ENCODE measurements at places on chromosomes 6 and 20. TPM values are rescaled to one million over a fixed set of nuclear protein-coding genes. Genes with fewer than 3 reads are reported as not detected.

Gene MLIP
- polyA plus RNA-seq, result 0.25 TPM

Gene OOEP
- not detected for polyA plus RNA-seq

Gene GJA1
- 131 TPM for polyA plus RNA-seq

Gene SLC22A7
- 0.28 TPM for polyA plus RNA-seq

Gene MUCL3
- polyA plus RNA-seq, result 0.08 TPM

Gene SIRPD
- polyA plus RNA-seq, result not detected

Gene UBE2V1
- 173 TPM for polyA plus RNA-seq

GRCh38 chr6:126253431-126253830 lies 86.5 kb upstream of the CENPW start:
- no peak for DNase-seq

DNA sequence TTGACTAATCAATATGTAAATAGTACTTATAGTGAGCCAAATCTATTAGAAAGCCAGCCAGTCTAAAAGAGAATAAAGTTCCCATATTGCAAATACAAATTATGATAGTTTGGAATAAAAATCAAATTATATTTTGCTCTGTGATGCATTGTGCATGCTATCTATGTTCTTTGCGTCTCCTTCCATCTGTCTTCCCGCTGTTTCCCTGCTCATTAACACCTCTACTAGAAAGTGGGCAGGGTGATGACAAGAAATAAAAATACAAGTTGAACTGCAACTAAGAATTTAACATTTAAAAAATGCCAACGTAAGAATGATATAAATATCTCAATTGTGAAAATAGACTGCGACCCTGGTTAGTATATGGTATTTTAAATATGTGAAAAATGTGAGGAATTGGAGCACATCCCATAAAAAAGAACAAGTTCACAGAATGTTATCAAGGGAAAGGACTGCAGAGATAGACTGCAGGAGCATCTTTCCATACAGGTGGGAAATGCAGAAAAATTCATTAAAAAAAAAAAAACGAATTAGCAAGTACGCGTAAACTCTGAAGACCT lies 157.6 kb upstream of the PDE7B start:
- DNase-seq, result no peak

DNA sequence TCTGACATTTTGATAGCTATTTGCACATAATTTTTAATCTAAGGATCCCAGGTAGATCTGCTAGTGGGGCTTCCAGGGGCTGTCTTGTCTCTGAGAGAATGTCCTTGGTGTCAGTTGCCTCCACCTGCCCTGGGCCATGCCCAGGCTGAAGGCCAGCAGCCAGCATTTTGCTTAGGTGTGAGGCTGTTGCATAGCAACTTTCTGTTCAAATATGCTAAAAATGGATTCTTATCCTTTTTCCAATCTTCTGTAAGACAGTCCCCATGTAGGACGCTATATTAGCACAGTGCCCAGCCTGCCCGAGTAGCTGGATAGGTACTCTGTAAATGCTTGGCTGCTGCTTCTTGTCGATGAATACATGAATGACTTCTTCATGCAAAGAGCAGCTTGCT lies 62.5 kb upstream of the CITED2 start:
- no peak for DNase-seq

DNA sequence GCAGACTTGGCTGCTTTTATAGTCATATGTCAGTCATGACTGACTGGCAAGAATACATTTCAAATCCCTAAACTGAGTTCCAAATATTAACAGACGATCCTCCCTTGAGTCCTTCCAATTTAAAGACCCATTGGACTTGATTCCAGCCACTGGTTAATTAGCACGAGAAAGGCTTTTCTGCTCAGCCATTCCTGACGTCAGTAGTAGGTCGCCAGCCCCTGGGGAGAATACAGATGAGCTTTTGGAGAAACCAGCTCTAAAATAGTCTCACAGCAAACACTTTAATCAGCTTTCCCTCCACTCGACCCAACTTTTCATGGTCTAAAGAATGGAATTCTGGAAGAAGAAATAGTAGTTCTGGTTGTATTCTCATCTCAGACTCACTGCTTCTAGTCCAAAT lies 91.6 kb downstream of the SLC22A3 start:
- DNase-seq, result no peak

DNA sequence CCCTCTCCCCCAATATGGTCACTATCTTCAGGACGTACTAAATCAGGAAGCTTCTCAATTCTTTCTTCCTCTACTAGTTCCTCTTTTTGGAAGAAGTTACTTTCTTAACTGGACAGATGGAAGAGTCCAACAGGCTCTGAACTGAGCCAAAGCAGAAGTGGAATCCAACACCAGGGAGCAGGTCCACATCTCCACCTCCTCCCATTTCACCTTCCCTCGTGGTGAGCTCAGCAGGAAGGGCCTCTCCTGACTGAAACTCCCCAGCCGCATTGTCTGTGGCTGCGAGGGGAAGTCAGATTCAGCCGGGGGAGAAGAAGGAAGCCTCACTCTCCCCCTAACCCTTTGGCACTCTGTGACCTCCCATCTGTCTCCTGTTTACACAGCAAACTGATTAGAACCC lies 63.8 kb upstream of the UST start:
- no peak for DNase-seq

- no peak for DNase-seq
Observed at GRCh38 chr6:164008902-164009301, 594.4 kb downstream of the QKI start.

DNA sequence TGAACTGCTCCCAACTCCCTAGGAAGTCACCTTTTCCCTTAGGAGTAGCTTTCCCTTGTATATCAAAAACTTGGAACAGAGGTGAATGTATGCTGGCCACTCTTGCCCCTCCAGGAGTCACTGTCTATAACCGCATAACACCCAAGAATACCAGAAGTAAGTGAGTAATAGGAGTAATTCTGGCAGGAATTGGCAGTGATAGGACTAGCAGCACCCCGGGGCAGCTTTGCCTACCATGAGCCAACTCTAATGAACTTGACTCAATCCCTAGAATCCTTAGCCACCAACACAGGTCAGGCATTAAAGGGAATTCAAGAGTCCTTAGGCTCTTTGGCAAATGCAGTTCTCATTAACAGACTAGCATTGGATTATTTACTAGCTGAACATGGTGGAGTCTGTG lies 28.8 kb upstream of the CD164 start:
- no peak for DNase-seq

- DNase-seq, result no peak
Observed at GRCh38 chr6:96792561-96793190, 44.6 kb downstream of the GPR63 start.

DNA sequence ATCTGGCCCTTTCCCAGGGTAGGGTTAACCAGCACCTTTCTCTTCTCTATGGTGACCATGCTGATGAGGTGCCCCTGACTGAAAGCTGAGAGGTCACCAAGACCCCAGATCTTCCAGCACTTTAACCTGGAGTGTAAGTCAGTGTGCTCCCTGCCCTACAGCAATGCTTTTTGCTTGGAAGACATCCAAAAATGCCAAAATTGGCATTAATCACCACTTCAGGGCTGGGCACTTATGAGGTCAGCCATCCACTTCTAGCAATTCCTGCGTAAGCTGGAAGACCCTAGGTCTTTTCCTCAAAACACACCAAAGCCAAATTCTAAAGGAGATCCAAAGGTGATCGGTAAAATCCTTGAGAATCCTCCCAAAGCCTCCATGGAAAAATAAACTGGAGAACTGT lies 81.2 kb upstream of the LOC128125822 start:
- DNase-seq, result no peak

DNA sequence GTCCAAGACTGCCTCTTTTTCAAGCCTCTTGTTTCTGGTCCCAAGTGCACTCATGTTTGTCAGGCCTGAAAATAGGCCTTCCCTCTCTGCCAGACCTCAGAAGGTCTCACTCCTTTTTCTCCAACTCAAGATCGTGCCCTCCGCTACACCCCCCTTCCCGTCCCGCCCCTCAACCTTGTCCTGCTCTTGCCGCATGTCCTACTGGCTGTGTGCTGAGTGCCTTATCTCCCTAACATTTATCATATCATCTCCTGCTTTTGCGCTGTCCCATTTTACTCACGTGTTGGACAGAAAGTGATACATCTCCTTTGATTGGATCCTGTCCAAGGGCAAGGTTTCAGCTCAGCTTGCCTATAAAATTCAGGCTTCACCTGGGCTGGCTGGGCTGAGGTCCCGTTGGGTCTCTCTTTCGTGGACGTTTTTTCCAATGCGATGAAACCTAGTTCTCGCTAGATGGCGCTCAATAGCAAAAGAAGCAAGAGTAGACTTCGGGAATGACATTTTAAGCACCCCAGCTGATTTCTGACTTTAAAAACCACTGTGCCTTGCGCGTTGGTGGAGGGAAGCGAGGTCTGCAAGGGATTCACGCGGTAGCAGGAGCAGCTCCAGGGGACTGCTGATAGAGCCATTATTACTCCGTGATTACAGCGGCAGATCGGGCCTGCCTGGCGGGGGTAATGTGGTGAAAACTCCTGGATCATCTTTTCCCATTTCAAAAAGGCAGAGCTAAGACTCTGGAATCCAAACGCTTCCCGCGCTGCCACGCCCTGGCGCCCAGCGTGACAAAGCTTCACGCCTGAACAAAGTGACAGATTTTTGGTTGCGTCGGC lies 137.6 kb downstream of the IMPG1 start:
- DNase-seq, result peak; percentile 84

- no peak for DNase-seq
Observed at GRCh38 chr6:44735630-44735963, 348.1 kb downstream of the CDC5L start.

GRCh38 chr6:147507162-147508041 lies 1.1 kb upstream of the SAMD5 start:
- no peak for DNase-seq

DNA sequence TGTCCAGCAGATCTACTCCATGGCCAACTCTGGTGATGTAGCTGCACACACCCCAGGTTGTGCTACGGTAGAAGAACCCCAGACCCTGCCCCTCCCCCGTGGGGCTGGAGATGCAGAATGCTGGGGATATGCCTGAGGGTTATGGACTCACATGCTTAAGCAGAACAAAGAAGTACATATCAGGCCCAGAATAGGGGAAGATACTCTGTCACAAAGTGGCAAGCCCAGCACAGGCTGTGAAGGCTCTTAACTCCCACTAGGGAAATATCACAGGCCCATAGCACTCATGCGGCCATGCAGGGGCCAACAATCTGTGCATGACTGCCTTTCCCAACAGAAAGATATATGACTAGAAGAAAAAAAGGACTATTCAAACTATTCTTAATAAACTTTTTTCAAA lies 234.9 kb downstream of the KCNQ5 start:
- no peak for DNase-seq

GRCh38 chr6:29995340-29995777 lies 53.0 kb downstream of the HLA-A start:
- DNase-seq, result no peak

DNA sequence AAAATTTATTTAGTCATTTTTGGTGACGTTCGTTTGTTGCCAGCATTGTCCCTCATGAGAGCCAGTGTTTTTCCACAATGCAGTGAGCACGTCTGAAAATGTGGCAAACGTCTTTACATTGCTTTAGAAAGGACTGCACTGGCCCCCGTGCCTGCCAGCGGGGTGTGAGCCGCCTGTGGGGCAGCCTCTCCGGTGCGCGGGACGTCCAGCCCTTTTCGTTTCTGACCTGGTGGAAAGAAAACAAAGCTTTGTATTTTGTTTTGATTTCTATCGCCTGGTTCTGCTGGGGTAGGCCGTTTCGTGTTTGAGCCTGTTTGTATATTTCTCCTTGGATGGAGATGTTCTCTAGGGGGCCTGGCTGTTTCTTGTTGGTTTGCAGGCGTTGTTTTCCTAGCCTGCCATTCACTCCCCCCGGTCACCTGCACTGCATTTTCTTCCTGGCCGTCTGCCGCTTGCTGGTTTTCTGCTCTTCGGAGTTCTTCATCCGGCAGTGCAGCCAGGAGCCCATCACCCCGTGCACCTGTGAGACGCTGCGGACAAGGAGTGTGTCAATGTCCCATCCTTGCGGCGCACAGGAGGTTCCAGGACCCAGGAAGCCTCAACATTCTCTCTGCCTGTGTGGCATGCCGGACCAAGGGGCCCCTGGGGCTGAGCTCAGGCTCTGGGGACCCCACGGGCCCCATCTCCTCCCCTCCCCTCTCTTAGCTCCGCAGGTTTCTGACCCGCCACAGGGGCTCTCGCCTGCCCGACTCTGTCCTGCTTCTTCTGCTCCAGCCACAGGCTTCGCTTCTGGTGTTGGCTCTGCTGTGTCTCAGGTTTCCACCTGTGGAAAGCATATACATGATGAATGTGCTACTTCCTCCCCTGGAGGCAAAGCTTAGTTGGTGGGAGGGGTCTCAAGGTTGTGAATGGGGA lies 100.5 kb downstream of the CDH4 start:
- no peak for DNase-seq

- DNase-seq, result peak; percentile 50
Observed at GRCh38 chr20:57212534-57213276, 53.7 kb downstream of the BMP7 start.

GRCh38 chr6:48985025-48985424 lies 478.0 kb downstream of the MMUT start:
- no peak for DNase-seq

DNA sequence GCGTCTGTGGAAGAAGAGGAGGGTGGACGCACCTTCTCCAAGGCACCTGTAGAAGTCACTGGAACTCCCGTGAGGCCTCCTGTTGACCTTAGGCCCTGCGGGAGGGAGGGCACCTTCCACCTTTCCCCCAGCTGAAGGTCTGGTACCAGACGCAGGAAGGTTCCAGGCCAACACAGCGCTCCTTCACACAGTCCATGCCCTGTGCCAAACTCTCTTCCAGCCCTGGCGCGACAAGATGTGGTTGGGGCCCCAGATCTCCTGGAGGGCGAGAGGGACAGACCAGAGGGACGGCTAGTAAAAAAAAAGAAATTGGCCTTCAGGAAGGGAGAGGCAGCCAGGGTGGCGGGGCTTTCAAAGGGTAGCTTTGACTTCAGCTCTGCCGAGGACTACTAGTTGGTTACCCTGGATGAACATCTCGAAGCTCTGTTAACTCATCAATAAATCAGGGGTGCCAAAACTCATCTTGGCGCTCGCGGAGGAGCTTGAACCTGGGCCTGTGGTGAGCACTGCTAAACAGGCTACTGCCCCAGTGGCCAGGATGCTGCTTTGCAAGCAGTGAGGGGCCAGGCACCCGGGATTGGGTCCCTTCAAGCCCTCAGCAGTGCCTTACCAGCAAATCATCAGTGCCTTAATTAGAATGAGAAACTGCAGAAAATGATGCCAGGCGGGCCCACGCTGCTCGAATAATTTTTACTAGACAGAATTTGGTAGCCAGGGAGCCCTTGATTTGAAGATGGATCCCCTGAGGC lies 14.9 kb downstream of the AARS2 start:
- DNase-seq, result no peak

All from left lung (tissue), 14 donors.